Upper lobe of left lung (tissue), 6 donors: ENCODE measurements at places on chromosomes 1 and 21.

- no peaks in the 10 kb centered on the region for H3K36me3 ChIP-seq
- no peaks in the 10 kb centered on the region for H3K4me1 ChIP-seq
- DNase-seq, result no peak
Measured at GRCh38 chr1:218969006-218969405, 204.7 kb upstream of the LYPLAL1 start.

DNA sequence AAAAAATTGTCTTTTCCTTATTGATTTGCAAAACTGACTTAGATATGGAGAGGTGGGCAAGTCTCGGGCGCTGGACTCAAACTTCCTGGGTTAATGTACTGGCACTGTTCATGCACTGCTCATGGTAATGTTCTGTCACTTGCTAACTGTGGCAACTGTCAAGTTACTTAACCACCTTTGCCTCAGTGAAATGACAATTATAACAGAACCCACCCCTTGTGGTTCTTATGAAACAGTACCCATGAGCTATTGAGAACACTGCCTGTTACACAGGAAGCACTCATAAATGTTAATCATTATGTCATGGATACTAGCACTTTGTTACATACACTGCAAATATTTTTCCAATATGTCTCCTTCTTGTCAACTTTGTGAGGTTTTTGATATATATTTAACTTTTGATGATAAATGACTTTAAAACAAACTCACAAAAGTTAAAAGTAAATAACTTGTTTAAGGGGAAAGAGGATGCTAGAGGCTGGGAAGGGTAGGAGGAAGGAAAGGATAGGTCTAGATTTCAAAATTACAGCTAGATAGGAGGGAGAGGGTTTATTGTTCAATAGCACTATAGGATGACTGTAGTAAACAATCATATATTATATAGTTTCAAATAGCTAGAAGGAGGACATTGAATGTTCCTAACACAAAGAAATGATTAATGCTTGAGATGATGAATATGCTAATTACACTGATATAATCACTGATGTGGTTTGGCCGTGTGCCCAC is 342.5 kb downstream of the ADGRL2 start:
- no peaks in the 10 kb centered on the region for H3K4me1 ChIP-seq
- no peak overlapping the region for H3K27ac ChIP-seq
- no peaks in the 10 kb centered on the region for H3K27me3 ChIP-seq
- no peak overlapping the region for H3K4me3 ChIP-seq

- no peaks in the 10 kb centered on the region for H3K4me1 ChIP-seq
- H3K4me3 ChIP-seq, result no peak overlapping the region
- H3K36me3 ChIP-seq, result no peaks in the 10 kb centered on the region
- no peak overlapping the region for H3K27ac ChIP-seq
- DNase-seq, result no peak
- H3K27me3 ChIP-seq, result no peaks in the 10 kb centered on the region
Measured at GRCh38 chr1:18530587-18531502, 50.1 kb downstream of the KLHDC7A start.

- no peaks in the 10 kb centered on the region for H3K27me3 ChIP-seq
- H3K27ac ChIP-seq, result no peak overlapping the region
- DNase-seq, result no peak
- H3K4me3 ChIP-seq, result no peak overlapping the region
Measured at GRCh38 chr1:97942161-97943123, 21.6 kb upstream of the DPYD start.

DNA sequence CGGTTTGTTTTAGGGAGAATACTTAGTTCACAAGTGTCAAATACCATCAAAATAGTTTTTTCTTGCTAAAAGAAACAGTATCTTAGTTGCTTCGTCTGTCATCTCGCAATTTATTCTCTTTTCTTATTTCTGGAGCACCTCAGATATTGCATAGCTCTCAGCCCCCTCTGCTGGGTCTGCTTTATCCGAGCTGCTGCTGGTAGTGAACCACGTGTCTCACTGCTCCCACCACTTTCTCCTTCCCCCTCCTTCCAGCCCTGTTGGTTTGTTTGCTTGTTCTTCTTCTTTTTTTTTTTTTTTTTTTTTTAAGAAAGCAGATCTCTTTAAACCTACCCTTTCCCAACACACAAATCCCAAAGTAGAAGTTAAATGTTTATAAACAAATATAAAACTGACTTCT is 170.8 kb downstream of the EDEM3 start:
- DNase-seq, result no peak
- H3K4me3 ChIP-seq, result no peak overlapping the region
- no peaks in the 10 kb centered on the region for H3K4me1 ChIP-seq
- no peaks in the 10 kb centered on the region for H3K36me3 ChIP-seq
- no peak overlapping the region for H3K27ac ChIP-seq

- H3K27ac ChIP-seq, result peak overlapping the region; percentile 82
- H3K36me3 ChIP-seq, result no peaks in the 10 kb centered on the region
- H3K27me3 ChIP-seq, result no peaks in the 10 kb centered on the region
- peaks cover 15% of the 10 kb centered on the region for H3K4me1 ChIP-seq
- no peak for DNase-seq
Measured at GRCh38 chr1:43835082-43836021, 98.2 kb upstream of the ARTN start.

GRCh38 chr21:44647222-44647552 is 973 bp downstream of the KRTAP10-11 start:
- H3K27ac ChIP-seq, result no peak overlapping the region
- H3K27me3 ChIP-seq, result no peaks in the 10 kb centered on the region

- peak; percentile 37 for DNase-seq
- H3K27ac ChIP-seq, result peak overlapping the region; percentile 97
- peak overlapping the region; percentile 87 for H3K4me3 ChIP-seq
- peaks cover 12% of the 10 kb centered on the region for H3K36me3 ChIP-seq
Measured at GRCh38 chr1:155322571-155322952, 1.9 kb downstream of the RUSC1 start.

- no peaks in the 10 kb centered on the region for H3K4me1 ChIP-seq
- H3K27me3 ChIP-seq, result no peaks in the 10 kb centered on the region
- no peak overlapping the region for H3K27ac ChIP-seq
- H3K4me3 ChIP-seq, result no peak overlapping the region
- no peaks in the 10 kb centered on the region for H3K36me3 ChIP-seq
- no peak for DNase-seq
Measured at GRCh38 chr1:55747408-55747841, 532.3 kb upstream of the USP24 start.

GRCh38 chr1:157045250-157046218 is at the start of gene ARHGEF11:
TSS of gene ARHGEF11 (minus strand) at chr1:157045742. CDS start at chr1:157044330, 1,412 bp downstream.
- H3K27ac ChIP-seq, result peak within 1 kb of the TSS; percentile 90
- H3K4me3 ChIP-seq, result peak within 1 kb of the TSS; percentile 68
- peak; percentile 90 for DNase-seq
- H3K4me1 ChIP-seq, result peaks cover 55% of the 10 kb centered on the region
- no peaks in the 10 kb centered on the region for H3K36me3 ChIP-seq

GRCh38 chr1:20250340-20250989 is 40.2 kb upstream of the VWA5B1 start:
- H3K27me3 ChIP-seq, result no peaks in the 10 kb centered on the region
- no peak overlapping the region for H3K4me3 ChIP-seq
- DNase-seq, result no peak
- H3K36me3 ChIP-seq, result no peaks in the 10 kb centered on the region
- no peak overlapping the region for H3K27ac ChIP-seq

DNA sequence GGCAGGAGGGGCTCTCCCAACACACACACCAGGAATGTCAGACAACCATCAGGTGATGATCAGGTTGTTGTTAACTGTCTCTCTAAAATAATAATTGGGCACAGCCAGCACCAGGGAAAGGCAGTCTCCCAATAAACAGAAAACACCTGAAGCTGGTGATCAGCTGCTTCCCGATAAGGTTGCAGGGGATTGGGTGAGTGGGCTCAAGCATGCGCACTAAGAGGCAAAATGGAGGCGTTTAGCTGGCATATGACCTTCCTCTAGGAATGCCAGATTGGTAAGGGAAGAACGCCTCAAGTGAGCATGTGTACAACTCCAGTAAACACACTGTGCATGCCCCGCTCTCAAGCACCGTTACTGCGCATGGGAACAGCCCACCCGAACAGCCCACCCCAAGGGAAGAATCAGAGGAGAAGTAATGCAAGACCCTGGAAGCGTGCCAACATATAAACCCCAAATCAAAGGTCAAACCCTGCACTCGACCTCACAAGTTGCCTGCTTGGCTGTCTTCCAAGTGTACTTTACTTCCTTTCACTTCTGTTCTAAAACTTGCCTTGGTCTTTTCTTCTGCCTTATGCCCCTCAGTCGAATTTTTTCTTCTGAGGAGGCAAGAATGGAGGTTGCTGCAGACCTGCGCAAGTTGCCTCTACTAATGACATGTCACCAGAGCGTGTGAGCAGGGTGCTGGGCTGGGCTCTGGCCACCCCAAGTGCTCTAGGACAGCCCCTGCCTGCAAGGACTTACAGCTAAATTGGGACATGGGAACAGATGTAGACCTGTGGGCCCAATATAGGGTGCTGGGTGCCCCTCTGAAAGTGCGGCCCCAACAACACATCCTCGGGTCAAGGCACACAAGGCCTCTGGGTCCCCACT is 200.8 kb downstream of the RHOU start:
- no peak overlapping the region for H3K4me3 ChIP-seq
- no peak overlapping the region for H3K27ac ChIP-seq
- H3K27me3 ChIP-seq, result no peaks in the 10 kb centered on the region
- no peak for DNase-seq
- H3K36me3 ChIP-seq, result no peaks in the 10 kb centered on the region
- H3K4me1 ChIP-seq, result peaks cover 21% of the 10 kb centered on the region

- H3K27ac ChIP-seq, result no peak overlapping the region
- DNase-seq, result no peak
- H3K4me1 ChIP-seq, result peaks cover 14% of the 10 kb centered on the region
- H3K27me3 ChIP-seq, result no peaks in the 10 kb centered on the region
- H3K4me3 ChIP-seq, result no peak overlapping the region
Measured at GRCh38 chr1:15426492-15427279, 11.6 kb upstream of the CTRC start.

GRCh38 chr1:1593834-1594601 is 5.9 kb downstream of the FNDC10 start:
- H3K4me1 ChIP-seq, result peaks cover 5% of the 10 kb centered on the region
- no peak for DNase-seq
- H3K27me3 ChIP-seq, result no peaks in the 10 kb centered on the region
- no peak overlapping the region for H3K4me3 ChIP-seq
- H3K27ac ChIP-seq, result no peak overlapping the region

DNA sequence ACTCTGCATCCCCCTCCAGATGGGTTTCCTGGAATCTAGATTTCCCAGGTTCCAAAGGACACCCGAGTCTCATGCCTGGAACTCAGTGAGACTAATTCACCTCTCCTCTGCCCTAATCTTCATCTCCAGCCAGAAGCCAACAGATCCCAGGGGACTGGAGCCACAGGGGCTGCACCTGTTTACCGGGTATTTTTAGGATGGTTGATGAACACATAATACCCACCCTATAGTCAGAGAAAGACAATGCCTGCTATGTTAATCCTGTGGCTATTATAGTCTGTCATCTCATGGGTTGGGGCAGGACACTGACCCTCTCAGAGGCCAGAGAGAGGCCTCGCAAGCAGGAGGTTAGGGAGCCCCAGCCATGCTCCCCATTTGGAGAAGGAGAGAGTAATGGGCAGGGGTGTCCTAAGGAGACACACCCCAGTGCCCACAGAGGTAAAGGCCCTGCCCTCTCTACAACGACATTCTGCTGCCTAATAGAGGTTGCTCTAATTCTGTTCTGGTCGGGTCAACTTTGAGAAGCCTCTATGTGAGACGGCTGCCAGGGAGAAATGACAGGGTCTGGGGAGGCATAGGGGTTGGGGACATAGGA is 1.0 kb upstream of the TNNI1 start:
- H3K36me3 ChIP-seq, result no peaks in the 10 kb centered on the region
- DNase-seq, result no peak
- no peaks in the 10 kb centered on the region for H3K4me1 ChIP-seq
- H3K27me3 ChIP-seq, result no peaks in the 10 kb centered on the region
- H3K4me3 ChIP-seq, result no peak overlapping the region

DNA sequence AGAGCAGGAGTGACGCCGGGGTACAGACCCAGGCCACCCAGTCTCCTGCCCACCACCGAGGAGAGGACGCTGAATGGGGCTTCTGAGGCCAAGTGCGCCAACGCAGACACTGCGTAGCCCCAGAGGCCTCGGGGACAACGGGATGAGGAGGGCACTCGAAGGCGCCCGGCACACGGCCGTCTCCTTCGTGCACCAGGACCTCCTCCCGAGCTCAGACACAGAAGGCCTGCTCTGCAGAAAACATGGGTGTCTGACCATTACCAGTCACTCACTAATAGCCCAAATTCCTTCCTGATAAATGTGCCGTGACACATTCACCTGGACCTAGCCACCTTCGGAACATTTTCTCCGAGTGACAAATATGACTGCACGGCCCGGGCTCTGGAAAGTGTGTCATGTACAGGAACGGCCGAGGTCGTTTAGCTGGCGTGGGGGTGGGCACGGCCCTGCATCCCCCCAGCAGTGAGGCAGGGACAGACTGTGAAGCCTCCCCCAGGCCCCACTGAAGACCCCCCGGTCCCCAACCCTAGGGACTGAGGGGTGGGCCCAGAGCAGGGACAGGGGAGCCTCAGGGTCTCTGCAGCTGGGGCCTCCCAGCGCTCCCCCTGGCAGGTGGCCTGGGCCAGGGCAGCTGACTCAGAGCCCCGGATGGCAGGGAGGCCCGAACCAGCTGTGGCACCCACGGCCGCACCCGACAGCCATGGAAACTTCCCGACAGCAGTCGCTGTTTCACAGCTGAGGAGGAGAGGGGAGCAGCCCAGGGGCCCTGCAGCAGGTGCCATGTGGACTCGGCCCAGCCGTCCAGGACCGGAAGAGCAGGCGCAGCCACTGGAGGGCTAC is 16.7 kb upstream of the COL6A2 start:
- no peaks in the 10 kb centered on the region for H3K27me3 ChIP-seq
- H3K4me3 ChIP-seq, result no peak overlapping the region
- no peaks in the 10 kb centered on the region for H3K4me1 ChIP-seq
- peak; percentile 75 for DNase-seq

DNA sequence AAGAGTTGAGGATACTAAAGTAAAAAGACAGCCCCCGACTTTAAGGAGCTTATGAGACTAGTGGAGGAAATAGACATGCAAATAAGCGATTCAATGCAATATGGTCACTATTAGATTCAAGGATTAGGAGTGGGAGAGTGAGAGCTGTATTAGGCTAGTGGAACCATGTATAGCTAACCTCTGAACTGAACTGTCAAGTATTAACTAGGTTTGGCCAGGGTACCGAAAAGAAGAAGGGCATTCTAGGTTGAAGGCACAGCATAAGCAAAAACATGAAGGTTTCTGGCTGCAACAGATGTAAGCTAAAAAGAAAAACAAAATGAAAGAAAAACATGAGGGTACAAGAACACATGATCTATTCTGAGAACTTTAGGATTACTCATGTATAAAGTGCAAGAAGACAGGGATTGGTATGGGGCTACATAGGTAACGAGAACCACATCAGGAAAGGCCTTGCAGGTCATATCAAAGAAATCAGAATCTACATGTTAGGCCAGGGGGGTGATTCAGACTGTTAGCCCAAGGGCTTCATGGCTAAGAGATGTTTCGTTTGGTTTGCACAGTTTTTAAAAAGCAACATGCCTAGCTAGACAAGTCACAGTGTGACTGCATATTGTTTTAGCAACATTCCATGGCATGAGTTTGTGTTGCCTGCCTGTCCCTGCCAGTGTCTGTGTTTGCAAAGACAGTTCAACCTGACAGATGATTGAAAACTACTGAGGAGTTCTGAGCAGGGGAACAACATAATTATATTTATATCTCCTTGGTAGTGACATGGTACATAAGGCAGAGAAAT is 54.4 kb upstream of the HAO2 start:
- no peak overlapping the region for H3K4me3 ChIP-seq
- no peaks in the 10 kb centered on the region for H3K27me3 ChIP-seq
- DNase-seq, result no peak
- H3K27ac ChIP-seq, result no peak overlapping the region
- no peaks in the 10 kb centered on the region for H3K36me3 ChIP-seq

- no peaks in the 10 kb centered on the region for H3K27me3 ChIP-seq
- no peak overlapping the region for H3K27ac ChIP-seq
- no peak overlapping the region for H3K4me3 ChIP-seq
- no peaks in the 10 kb centered on the region for H3K4me1 ChIP-seq
- no peaks in the 10 kb centered on the region for H3K36me3 ChIP-seq
Measured at GRCh38 chr1:67861856-67862516, 28.7 kb upstream of the GNG12 start.
